Upper lobe of left lung (tissue), 6 donors: ENCODE measurements at places on chromosomes 16 and 17. TPM values are rescaled to one million over a fixed set of nuclear protein-coding genes. Genes with fewer than 3 reads are reported as not detected.
A peak's percentile ranks its signal among the peaks of the same experiment; 100 is the strongest.

DNA sequence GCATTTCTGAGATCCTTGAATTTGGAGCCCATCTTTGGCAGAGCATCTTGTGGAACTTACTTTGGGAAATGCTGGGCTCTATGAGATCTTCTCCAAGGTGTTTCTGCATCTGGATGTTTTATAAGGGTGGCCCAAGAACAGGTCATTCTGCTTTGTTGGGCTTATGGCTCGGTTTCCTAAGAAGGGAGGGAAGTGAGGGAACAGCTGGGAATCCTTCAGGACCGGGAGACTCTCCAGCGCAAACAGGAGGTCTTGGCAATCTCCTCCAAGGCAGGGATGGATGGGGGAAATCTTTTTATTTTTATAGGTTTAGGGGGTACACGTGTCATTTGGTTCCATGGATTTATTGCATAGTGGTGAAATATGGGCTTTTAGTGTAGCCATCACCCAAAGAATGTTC, 54.7 kb downstream of the IRX3 start:
- DNase-seq, result no peak
- no peaks in the 10 kb centered on the region for H3K27me3 ChIP-seq
- no peak overlapping the region for H3K4me3 ChIP-seq
- no peaks in the 10 kb centered on the region for H3K4me1 ChIP-seq
- H3K27ac ChIP-seq, result no peak overlapping the region

DNA sequence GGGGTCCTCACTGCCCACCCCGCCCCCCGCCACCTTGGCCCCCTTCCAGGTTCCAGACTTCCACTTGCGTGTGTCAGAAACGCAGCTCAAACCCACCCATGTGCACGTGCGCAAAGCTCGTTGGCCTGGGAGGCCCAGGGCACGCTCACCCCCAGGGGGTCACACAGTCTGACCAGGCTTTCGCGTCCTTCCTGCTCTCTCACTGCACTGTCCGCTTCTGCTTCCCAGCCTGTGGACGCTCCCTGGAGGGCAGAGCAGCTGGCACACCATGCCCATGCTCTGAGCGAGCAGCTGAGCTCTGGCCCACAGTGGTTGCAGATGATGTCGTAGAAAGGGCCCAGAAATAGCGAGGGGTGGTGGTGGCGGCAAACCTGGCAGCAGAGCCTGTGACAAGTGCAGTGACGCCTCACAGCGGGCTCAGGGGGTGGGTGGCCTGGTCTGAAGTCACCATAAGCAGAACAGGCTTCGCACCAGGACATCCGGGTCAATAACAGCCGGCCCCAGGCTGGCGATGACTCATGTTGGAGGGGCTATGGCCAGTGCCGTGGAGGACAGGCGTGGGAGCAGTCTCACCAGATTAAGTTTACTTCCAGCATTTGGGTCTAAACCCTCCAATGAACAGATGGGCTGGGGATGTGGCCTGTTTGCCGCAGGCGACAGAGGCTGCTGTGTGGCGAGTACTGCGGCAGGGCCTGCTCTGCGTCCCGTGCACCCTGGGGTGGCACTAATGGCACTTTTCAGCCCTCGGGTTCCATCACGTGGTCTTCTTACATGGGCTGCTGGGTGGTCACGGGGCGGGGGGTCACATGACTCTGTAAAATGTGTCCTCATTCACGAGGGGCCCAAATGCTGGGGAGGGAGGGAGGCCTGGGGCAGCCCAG, 49.0 kb downstream of the NT5M start:
- H3K27me3 ChIP-seq, result no peaks in the 10 kb centered on the region
- peaks cover 8% of the 10 kb centered on the region for H3K4me1 ChIP-seq
- peak; percentile 60 for DNase-seq
- H3K27ac ChIP-seq, result no peak overlapping the region

KRT32 gene
- total RNA-seq, result not detected

NT5M gene
- total RNA-seq, result 1.9 TPM

ZNF469 gene
- 0.98 TPM for total RNA-seq

DNA sequence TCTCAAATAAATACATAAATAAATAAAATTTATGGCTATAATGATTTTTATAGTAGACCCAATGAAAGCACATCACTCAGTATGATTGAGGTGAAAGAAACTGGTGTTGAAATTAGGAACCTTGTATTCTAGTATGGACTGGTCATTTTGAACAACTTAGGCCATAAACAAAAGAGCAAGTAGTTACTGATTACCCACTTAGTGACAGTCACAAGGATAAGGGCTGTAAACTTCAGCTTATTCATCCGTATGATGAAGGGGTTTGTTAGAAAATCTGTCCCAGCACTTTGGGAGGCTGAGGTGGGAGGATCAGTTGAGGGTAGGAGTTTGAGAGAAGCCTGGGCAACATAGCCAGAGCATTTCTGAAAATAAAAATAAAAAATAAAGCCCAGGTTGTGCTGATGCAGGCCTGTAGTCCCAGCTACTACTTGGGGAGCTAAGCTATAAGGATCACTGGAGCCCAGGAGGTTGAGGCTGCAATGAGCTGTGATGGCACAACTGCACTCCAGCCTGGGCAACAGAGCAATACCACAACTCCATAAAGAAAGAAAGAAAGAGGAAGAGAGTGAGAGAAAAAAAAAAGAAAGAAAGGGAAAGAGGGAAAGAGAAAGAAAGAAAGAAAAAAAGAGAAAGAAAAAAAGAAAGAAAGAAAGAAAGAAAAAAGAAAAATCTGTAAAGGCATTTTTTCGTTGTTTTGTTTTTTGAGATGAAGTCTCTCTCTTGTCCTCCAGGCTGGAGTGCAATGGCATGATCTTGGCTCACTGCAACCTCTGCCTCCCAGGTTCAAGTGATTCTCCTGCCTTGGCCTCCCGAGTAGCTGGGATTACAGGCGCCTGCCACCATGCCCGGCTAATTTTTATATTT, 4.2 kb upstream of the SPAG9 start:
- no peaks in the 10 kb centered on the region for H3K27me3 ChIP-seq
- H3K4me3 ChIP-seq, result no peak overlapping the region
- no peak for DNase-seq
- no peak overlapping the region for H3K27ac ChIP-seq
- peaks cover 5% of the 10 kb centered on the region for H3K4me1 ChIP-seq

DNA sequence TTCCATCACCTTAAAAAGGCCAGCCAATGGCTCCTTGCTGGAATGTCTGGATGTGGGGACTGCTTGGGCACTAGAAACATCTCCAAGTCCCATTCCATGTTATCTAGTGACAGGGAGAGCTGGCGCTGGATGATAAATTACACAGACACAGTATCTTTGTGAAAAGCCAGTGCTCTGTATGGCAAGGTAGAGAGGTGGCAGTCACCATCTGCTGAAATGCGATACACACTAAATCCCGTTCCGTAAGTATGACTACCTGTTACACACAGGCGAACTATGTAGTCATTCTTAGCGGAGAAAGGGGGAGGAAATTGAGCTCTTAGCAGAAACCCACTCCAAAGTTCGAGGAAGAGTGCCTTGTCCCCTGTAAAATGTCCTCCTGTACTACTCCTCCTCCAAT, 81.0 kb upstream of the MYOCD start:
- no peaks in the 10 kb centered on the region for H3K36me3 ChIP-seq
- no peaks in the 10 kb centered on the region for H3K4me1 ChIP-seq
- no peaks in the 10 kb centered on the region for H3K27me3 ChIP-seq
- H3K27ac ChIP-seq, result no peak overlapping the region
- DNase-seq, result no peak

GRCh38 chr17:55601874-55602364, 90.7 kb upstream of the SMIM36 start:
- no peaks in the 10 kb centered on the region for H3K36me3 ChIP-seq
- DNase-seq, result no peak
- H3K27me3 ChIP-seq, result no peaks in the 10 kb centered on the region
- no peak overlapping the region for H3K4me3 ChIP-seq
- peaks cover 17% of the 10 kb centered on the region for H3K4me1 ChIP-seq

USP31 gene
- 8.8 TPM for total RNA-seq

DNA sequence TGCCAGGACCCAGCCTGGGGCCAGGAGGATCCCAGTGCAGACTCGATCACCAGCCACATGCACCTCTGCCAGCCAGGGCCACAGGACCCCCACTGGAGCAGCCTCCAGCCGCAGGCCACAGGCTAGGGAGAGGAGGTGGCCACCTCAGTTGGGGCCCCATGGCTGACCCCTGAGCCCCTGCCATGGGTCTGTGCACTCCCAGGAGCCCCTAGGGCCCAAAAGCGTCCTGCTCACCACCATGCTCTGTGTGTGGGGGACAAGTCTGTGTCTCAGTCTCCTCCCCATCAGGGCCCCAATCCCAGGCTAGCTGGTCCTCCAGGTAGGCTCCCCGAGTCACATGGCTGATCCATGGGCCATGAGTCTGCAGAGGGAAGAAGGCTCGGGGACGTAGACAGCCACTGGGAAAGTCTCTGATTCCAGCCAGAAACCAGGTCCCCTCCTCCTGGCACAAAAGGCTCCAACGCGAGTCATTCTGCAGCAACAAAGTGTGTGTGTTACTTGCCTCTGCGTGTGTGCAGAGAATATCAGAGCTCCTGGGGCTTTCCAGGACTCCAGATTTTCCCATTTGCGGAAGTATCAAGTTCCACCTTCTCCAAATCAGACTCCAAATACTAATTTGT, 6.1 kb upstream of the PRSS8 start:
- H3K36me3 ChIP-seq, result no peaks in the 10 kb centered on the region

DNA sequence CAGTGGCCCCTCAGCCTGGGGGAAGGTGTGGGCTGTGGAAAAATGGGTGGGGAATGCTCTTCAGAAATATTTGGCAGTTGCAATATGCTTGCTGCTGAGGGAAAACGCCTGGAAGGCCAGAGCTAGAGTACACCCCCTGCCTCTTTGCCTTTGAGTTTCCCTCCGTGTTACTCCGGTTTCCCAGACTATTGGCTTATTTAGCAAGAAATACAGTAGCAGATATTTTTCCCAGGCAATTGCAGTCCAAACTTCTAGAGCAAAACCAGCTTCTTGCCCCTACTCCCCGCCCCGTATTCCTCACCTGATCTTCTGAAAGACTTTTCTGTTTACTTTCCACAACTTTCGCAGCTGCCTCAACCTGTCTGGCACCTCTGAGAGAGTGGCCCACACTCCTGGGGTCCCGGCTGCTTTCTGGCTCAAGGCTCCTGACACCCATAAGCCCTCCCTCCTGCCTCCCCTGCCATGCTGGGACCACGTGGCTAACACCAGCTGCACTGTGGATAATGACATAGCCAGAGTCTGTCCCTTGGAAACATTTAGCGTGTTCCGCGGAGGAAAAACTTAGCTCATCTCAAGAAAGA, 45.8 kb upstream of the HELZ start:
- H3K4me3 ChIP-seq, result no peak overlapping the region
- H3K27ac ChIP-seq, result no peak overlapping the region
- H3K4me1 ChIP-seq, result peaks cover 18% of the 10 kb centered on the region
- no peaks in the 10 kb centered on the region for H3K36me3 ChIP-seq

GP1BA gene
- total RNA-seq, result 0.67 TPM

- H3K4me3 ChIP-seq, result peak overlapping the region; percentile 62
- peaks cover 4% of the 10 kb centered on the region for H3K27me3 ChIP-seq
- peaks cover 22% of the 10 kb centered on the region for H3K36me3 ChIP-seq
- H3K4me1 ChIP-seq, result peaks cover 45% of the 10 kb centered on the region
Measured at GRCh38 chr16:3022684-3023414, 893 bp downstream of the HCFC1R1 start.

DNA sequence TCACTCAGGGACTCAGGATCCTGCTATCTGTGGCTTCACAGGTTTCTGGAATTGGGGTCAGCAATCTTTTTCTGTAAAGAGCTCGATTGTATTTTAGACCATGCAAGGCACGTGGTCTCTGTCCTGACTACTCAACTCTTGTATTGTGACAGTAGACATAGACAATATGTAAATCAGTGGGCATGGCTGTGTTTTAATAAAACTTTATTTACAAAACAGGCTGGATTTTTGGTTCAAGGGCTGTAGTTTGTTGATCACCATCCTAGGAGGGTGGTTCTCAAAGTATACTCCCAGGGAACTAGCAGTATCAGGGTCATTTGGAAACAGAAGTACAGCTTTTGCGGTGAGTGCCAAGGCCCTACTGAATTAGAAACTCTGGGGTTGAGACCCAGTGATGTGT, 108.2 kb upstream of the CRHR1 start:
- H3K4me1 ChIP-seq, result no peaks in the 10 kb centered on the region
- H3K4me3 ChIP-seq, result no peak overlapping the region
- no peaks in the 10 kb centered on the region for H3K27me3 ChIP-seq
- H3K36me3 ChIP-seq, result no peaks in the 10 kb centered on the region
- DNase-seq, result no peak
- H3K27ac ChIP-seq, result no peak overlapping the region

GRCh38 chr17:4295686-4296085, 31.9 kb upstream of the ANKFY1 start:
- DNase-seq, result no peak
- H3K36me3 ChIP-seq, result no peaks in the 10 kb centered on the region
- no peaks in the 10 kb centered on the region for H3K27me3 ChIP-seq
- no peak overlapping the region for H3K27ac ChIP-seq
- no peak overlapping the region for H3K4me3 ChIP-seq

ERN1 gene
- total RNA-seq, result 39.4 TPM

DNA sequence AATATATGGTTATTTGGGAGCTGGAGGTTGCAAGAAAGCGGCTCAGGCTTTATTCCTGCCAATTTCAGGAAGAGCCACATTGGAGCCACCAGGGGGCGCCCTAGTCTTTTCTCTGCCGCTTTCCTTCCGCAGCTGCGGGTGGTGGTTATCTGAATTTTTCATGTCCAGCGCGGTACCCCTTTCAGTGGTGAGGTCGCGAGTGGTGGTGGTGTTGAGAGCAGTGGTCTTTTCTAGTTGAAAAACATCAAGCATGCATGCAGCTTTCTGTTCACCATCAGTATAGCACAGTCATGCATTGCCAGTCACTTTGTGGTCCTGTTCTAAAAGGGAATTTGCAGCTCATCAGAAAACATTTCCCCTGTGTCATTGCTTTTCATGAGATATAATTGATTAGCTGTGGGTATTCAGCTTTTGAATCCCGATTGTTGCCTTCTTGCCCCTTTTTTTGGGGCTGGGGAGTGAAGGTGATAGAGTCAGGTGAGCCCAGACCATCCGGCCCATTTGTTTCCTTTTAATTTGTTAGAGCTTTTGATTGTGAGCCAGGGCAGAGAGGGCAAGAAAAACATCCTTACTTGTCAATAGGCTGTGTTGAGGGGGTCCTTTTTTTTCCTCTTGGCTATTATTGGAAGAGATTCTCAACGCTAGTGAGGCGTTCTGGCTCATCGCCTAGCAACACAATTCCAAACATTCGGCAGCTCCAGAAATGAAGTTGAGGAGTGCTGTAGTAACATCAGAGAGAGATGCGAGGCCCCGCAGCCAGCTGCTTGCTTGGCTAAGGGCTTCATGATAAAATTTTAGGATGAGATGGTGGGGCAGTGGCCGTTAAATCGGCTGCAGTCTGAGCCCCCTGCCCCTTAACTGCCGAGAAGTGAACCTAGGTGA, 119.0 kb downstream of the SNX29 start:
- DNase-seq, result peak; percentile 51
- no peaks in the 10 kb centered on the region for H3K36me3 ChIP-seq
- H3K4me3 ChIP-seq, result peak overlapping the region; percentile 18
- peaks cover 45% of the 10 kb centered on the region for H3K4me1 ChIP-seq

GRCh38 chr16:89540557-89540956, 19.9 kb upstream of the RPL13 start:
- no peak for DNase-seq
- H3K36me3 ChIP-seq, result peaks cover 29% of the 10 kb centered on the region
- no peak overlapping the region for H3K27ac ChIP-seq
- H3K4me3 ChIP-seq, result no peak overlapping the region
- peaks cover 4% of the 10 kb centered on the region for H3K4me1 ChIP-seq
- H3K27me3 ChIP-seq, result no peaks in the 10 kb centered on the region
